ENCODE measurements at places on chromosomes 7 and 10.

GRCh38 chr7:20307901-20308300, 22.8 kb upstream of the ITGB8 start:
- no peak for DNase-seq

GRCh38 chr7:16368885-16369284, 52.5 kb downstream of the CRPPA start:
- DNase-seq, result no peak

DNA sequence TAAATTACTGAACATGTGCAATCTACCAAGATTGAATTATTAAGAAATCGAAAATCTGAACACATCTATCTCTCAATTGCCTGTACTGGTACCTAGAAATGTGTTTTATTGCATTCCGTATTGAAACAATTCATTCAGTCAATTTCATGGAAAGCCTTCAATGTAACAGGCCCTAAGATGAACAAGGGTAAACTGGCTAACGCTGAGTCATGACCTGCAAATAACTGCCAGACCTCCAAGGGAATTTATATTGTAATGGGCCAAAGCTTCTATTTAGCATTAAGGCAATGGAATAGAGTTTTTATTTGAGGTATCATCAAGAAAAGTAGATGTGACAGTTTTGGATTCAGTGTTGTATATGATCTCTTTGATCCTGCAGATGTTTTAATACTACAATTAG, 49.9 kb upstream of the CD36 start:
- no peak for DNase-seq

DNA sequence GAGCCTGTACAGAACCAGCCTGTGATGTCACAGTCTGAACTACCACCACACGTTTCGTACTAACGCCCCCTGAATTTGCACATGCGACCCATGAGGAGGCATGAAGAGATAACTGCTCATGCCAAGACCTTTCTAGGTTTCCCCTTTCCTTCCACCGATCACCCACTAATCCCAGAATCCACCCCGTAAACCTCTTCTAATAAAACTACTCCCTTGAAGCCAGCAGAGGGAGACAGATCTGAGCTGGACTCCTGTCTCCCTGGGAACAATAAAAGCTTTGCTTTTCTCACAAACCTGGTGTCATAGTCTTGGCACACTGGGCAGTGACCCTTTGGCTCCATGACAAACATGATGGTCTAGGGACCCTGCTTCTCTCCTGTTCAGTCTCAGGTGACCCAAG, 144.5 kb downstream of the FRMD4A start:
- no peak for DNase-seq
